Adipocyte (in vitro differentiated cells): ENCODE measurements at places on chromosomes 12 and 14.

GRCh38 chr14:105602243-105602750 lies 75.9 kb downstream of the TMEM121 start:
- DNase-seq: no peak

DNA sequence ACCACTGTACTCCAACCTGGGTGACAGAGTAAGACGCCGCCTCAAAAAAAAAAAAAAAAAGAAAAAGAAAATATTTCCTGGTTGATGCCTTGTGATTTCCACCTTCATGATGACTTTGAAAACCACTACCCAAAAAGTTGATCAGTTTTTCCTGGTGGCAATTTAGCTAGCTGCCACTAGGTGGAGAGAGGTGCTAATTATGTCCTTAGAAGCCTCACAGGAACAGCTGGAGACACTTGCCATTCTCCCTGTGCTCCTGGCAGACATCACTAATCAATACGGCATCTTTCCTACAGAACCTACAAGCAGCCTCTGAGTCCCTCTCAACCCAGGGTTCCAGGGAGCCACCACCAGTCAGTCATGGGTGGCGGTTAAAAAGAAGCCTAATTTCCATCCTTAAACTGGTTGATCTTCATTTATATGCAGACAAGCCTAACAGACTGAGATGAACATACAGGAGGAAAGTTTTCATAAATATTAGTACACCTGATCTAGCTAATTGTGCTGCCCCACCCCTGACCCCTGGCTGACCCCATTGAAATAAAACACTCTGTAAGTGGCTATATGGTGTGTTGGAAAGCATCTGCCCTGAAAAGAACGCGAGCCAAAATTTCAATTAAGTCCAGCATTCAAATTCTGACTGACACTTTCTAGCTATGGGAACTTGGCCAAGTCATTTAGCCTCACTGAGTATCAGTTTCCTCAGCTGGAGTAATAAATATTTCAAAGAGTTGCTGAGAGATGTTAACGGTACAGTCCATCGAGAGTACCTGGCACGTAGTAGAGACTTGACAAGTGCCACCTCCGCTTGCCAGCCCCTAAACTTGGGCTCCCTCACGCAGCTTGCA lies 6.2 kb upstream of the OAS1 start:
- peak; percentile 46 for DNase-seq

- DNase-seq: no peak
Measured at GRCh38 chr12:25549120-25549519, 4.0 kb downstream of the LMNTD1 start.

- DNase-seq: no peak
Measured at GRCh38 chr12:40834321-40834720, 142.1 kb downstream of the CNTN1 start.

DNA sequence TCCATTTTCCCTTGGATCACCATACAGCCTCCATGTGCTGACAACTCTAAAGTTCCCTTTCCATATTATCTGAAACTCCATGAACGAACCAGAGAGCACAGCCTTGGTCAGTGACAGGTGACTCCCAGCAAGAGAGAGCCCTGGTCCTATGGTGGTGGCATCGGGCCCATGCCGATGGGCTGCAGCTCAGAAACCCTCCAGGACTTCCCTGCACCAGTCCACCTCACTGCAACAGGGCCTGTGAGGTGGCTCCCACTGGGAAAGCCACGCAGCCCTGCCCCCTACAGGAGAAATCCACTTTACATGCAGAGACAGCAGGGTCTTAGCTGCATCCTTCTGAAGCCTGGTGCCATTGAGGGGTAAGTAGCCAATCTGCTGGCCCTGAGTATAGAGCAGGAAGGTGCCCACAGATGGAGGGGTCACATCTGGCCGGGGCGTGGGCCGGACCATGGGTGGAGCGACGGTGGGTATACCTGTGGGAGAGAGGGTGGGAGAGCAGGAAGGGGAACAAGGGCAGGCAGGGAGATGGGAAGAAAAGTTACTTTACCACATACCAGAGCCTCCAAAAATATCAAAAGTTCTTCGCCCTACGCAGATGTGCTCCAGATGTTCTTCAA lies 24.7 kb downstream of the RTRAF start:
- DNase-seq: no peak

DNA sequence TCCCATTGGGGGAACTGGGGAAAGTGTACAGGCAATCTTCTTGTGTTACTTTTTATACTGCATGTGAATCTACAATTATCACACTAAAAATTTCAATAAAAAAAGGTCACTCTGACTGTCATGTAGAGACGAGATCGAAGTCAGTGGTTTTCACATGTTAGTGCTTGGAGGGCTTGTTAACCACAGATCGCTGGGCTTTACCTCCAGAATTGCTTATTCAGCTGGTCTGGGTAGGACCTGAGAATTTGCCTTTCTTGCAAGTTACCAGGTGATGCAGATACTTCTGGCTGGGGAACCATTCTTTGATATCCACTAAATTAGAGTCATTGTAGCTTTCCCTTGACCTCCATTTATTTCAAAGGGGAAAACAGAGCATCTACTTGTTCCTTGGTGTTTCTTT lies 62.8 kb upstream of the SLC38A4 start:
- no peak for DNase-seq
